Vein endothelial cell (primary cell): ENCODE measurements at places on chromosomes 1 and 21. TPM values are rescaled to one million over a fixed set of nuclear protein-coding genes. Genes with fewer than 3 reads are reported as not detected.

The FAM177B gene
- not detected in 2 replicates for total RNA-seq

The CRYAA gene
- not detected in 2 replicates for total RNA-seq

The SCAF4 gene
- 12.4 and 13.7 TPM in 2 replicates for total RNA-seq

The FAM163A gene
- total RNA-seq, result 0.10 TPM in 1 of 2 replicates, not detected in the other

The APCS gene
- not detected in 2 replicates for total RNA-seq

The CFHR5 gene
- not detected in 2 replicates for total RNA-seq

The AQP10 gene
- total RNA-seq, result 0.65 TPM in 1 of 2 replicates, not detected in the other

The CD5L gene
- total RNA-seq, result not detected in 2 replicates

The PTCH2 gene
- under 0.01 and 0.29 TPM in 2 replicates for total RNA-seq

The OTUD7B gene
- total RNA-seq, result 12.7 and 20.3 TPM in 2 replicates

The C1orf53 gene
- total RNA-seq, result 1.3 and 1.9 TPM in 2 replicates

The CEP350 gene
- 42.5 and 54.8 TPM in 2 replicates for total RNA-seq

The MAN1C1 gene
- total RNA-seq, result 4.3 and 6.2 TPM in 2 replicates

The NTMT2 gene
- total RNA-seq, result not detected in 2 replicates

The CAMTA1 gene
- 51.5 and 64.7 TPM in 2 replicates for total RNA-seq

The S100A7A gene
- not detected in 2 replicates for total RNA-seq

The LRRC71 gene
- 0.19 and 0.33 TPM in 2 replicates for total RNA-seq

The PPFIA4 gene
- under 0.01 and 0.65 TPM in 2 replicates for total RNA-seq

The GRIK3 gene
- not detected in 2 replicates for total RNA-seq

The DCST2 gene
- total RNA-seq, result not detected in 2 replicates

The HTR1D gene
- under 0.01 and 0.19 TPM in 2 replicates for total RNA-seq

The CYP4A11 gene
- not detected in 2 replicates for total RNA-seq

The ATAD3C gene
- total RNA-seq, result not detected in 2 replicates

The DDR2 gene
- 15.2 and 16.7 TPM in 2 replicates for total RNA-seq

The AMIGO1 gene
- total RNA-seq, result 0.38 and 0.65 TPM in 2 replicates

The CHML gene
- total RNA-seq, result 20.6 and 26.0 TPM in 2 replicates

The C1orf94 gene
- total RNA-seq, result not detected in 2 replicates

The PDZK1IP1 gene
- 0.65 TPM in 1 of 2 replicates, not detected in the other for total RNA-seq

The CHI3L1 gene
- total RNA-seq, result under 0.01 TPM in 1 of 2 replicates, not detected in the other

The RIIAD1 gene
- not detected in 2 replicates for total RNA-seq

The ZMYND12 gene
- 0.48 TPM in 1 of 2 replicates, not detected in the other for total RNA-seq

The OR2L3 gene
- not detected in 2 replicates for total RNA-seq

The SPATA46 gene
- total RNA-seq, result not detected in 2 replicates

The HES2 gene
- 31.7 and 33.1 TPM in 2 replicates for total RNA-seq

The MPL gene
- under 0.01 and 0.10 TPM in 2 replicates for total RNA-seq

The GPX7 gene
- 20.8 and 28.7 TPM in 2 replicates for total RNA-seq

The HORMAD1 gene
- total RNA-seq, result 0.10 and 0.33 TPM in 2 replicates

The PCBP3 gene
- 0.38 TPM in 1 of 2 replicates, not detected in the other for total RNA-seq

The SLC25A44 gene
- total RNA-seq, result 18.3 and 21.3 TPM in 2 replicates

The ARPC5 gene
- 164 and 246 TPM in 2 replicates for total RNA-seq
